ENCODE measurements at places on chromosomes 1 and 21.

DNA sequence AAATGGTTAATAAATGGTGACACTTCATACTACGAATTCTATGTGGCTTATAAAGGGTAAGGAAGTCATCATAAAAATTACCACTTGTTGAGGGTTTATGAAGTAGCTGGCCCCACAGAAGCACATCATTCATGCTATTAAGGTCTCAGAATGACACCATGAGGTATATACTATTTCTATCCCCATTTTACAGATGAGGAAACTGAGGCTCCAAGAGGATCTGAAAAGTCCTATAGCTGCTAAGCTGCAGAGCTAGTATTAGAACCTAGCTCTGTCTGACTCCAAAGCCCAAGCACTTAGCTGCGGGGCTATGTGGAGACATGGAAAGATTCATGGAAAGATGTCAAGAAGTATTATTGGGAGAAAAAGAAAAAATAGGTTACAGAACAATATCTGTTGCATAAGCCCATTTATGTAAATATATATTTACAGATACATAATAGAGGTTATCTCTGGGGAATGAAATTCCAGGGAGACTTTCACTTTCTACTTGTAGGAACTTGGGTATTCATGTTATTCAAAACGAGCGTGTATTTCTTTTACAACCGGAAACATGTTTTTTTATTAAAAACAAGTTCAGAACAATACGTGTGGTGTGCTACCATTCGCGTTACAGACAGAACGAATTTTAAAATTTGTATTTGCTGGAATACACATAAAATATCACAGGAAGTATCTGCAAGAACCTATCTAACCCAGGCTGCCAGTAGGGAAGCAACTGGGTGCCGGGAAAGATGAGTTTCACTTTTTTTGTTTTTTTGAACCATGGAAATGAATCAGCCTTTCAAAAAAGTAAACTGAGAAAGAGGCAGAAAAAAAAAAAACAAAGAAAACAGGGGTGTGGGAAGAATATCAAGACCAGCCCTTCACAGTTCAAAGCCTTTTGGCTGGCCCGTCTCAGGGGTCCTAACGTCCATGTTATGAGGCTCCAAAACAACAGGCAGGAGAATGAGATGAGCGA lies 13.4 kb downstream of the SPOCD1 start:
- no peak for DNase-seq

- DNase-seq: no peak
These were observed 31.7 kb downstream of the ECE1 start for GRCh38 chr1:21258331-21259134.

DNA sequence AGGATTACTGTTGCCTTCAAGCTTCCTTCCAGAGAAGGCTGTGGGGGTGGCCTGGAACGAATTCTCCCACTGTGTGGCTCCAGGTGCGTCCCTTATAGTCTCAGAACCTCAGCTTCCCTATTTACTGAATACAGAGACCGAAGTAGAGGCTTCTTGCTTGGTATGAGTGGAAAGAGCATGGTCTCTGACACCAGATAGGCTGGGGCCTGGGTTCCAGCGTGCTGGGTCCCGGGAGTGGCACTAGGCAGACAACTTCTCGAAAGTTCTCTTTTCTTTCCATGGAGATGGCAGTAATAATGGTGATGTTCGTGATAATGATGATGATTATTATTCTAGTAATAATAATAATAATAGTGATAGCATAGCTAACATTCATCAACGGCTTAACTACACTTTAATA lies 161.7 kb downstream of the PTPRU start:
- DNase-seq: no peak

GRCh38 chr1:56531624-56532349 lies 47.6 kb downstream of the PLPP3 start:
- no peak for DNase-seq

- no peak for DNase-seq
These were observed 144.6 kb downstream of the SLC30A10 start for GRCh38 chr1:219783605-219784235.

DNA sequence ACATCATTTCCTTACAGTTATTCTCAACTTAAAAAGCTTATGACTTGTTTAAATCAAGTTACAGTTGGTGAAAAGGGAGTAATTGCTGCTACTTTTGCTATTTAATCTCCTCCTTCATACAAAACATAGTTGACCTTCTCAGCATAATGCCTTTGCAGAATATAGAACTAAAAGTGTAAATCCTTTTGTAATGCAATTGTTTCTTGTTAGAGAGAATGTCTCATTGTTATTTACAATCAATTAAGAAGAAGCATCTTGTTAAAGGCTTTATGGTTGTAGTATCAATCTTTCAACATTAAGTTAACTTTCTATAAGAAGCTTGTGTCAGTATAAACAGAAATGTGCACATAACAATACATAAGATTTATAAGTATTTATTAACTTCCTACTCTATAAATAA lies 360.7 kb downstream of the BRINP3 start:
- no peak for DNase-seq

- DNase-seq: no peak
These were observed 48.9 kb downstream of the PRKCZ start for GRCh38 chr1:2098839-2099785.

GRCh38 chr1:5393603-5394002 lies 598.6 kb downstream of the NPHP4 start:
- DNase-seq: no peak

- no peak for DNase-seq
These were observed 295.8 kb downstream of the MATN1 start for GRCh38 chr1:30427545-30427944.

DNA sequence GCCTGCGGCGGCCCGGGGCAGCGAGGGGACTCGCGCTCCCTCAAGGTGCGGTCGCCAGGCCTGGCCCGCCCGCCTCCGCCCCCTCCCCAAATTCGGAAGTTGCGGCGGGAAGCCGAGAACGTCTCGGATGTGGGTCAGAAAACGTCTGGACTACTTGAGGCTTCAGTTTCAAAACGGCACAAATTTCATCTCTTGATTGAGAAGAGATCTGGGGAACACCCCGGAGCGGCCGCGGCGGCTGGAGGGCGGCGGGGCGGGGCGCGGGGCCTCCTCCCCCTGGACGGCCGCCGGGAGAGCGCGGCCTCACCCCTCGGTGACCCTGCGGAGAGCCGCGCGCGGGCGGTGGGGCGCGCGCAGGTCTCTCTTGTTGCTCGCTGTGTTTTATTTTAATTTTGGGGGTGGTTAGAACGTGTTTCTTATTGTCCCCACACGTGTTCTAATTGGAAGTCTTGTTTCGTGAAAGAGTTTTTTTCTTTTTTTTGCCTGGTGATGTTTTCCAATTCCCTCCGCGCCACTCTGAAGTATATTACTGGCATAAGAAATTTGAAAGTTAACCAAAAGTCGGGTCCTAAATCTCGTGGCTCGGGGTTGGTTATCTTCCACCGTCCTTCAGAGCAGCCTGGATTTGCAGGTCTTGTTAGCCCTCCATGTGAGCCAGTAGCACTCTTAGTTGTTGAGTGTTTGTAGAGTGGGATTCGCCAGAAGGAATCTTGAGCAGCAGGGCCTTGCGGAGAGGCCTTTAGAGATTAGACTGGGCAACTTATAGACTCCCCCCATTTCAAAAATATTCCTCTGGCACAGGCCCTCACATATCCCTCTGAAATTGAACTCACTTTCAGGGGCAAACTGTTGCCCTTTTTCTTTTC lies 749 bp downstream of the PCBP3 start:
- no peak for DNase-seq

- no peak for DNase-seq
These were observed 61.6 kb upstream of the RUNX3 start for GRCh38 chr1:24991697-24992096.

GRCh38 chr1:206447422-206447765 lies 22.9 kb upstream of the IKBKE start:
- no peak for DNase-seq

GRCh38 chr1:196678510-196678884 lies 26.7 kb downstream of the CFH start:
- DNase-seq: peak; percentile 80

GRCh38 chr1:23793861-23794731 lies 3.2 kb downstream of the LYPLA2 start:
- DNase-seq: no peak

DNA sequence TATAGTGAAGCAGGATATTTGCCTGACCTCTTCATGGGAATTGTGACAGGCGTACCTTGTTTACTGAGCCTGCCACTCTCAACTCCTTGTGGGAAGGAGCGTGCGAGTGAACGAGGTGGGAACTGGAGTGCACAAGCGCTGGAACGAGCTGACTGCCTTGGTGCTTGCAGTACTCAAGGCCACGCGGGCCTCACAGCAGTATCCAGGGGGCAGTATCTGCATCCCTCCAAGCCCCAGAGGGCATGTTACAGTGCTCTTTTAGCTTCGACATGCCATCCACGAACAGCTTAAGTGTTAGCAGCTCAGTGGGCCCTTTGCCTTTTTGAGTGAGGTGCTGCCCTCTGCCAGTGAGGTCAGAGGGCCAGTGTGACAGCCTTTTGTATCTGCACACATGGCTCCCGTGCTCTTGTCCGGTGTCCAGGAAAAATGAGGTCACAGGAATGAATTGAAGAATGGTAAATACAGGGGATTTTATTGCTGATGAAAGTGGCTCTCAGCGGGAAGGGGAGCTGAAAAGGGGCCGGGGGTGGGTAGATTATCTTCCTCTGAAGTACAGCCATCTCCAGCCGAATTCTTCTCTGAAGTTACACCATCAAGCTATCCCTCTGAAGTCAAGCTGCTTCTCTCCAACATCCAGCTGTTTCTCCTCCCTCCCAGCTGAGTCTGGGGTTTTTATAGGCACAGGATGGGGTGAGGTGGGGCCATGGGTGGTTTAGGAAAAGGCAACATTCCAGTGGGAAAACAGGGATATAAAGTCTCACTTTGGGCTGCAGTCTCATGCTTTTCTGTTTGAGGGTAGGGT lies 69.3 kb downstream of the EPB41 start:
- DNase-seq: no peak

DNA sequence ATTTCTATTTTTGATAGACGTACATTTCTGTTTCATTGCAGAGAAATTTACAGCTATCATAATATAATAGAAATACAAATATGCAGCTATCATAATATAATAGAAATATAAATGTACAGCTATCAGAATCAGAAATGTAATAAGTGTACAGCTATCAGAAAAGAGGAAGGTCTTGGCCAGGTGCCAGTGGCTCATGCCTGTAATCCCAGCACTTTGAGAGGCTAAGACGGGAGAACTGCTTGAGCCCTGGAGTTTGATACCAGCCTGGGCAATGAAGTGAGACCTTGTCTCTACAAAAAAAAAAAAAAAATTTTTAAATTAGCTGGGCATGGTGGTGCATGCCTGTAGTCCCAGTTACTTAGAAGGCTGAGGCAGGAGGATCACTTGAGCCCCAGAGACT lies 37.9 kb downstream of the PIGM start:
- no peak for DNase-seq

DNA sequence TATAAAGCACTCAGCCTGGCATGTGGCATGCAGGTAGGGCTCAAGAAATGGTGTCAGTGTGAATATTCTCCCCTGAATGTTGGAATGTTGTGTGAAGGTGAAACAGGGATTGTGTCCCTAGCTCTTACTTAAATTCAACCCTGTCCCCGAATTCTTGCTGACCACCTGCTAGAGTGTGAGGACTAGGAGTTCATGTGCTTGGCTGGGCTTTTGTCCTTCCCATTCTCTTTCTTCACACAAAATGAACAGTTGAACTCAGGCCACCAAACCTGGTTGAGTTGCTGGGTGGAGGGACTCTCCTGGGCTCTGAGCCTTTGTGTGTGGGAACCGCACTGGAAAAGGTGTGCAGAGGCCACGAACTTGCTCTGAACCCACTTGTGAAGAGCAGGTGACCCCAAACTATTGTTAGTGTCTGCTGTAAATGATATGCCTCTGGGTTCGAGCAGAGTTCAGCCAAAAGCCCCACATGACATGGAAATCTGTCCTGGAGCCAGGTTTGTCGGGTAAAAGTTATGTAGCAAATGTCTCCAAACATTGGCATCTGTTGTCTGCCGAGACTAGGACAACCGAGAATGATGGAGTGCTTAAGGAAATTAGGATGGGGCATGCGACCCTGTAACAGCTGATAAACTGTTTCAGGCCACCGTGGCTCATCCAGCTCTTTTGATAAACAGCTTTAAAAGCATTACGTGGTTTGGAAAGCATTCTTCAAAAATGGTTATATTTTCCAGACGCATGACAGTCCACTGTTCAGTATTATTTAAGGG lies 144.2 kb downstream of the DHRS3 start:
- DNase-seq: no peak

DNA sequence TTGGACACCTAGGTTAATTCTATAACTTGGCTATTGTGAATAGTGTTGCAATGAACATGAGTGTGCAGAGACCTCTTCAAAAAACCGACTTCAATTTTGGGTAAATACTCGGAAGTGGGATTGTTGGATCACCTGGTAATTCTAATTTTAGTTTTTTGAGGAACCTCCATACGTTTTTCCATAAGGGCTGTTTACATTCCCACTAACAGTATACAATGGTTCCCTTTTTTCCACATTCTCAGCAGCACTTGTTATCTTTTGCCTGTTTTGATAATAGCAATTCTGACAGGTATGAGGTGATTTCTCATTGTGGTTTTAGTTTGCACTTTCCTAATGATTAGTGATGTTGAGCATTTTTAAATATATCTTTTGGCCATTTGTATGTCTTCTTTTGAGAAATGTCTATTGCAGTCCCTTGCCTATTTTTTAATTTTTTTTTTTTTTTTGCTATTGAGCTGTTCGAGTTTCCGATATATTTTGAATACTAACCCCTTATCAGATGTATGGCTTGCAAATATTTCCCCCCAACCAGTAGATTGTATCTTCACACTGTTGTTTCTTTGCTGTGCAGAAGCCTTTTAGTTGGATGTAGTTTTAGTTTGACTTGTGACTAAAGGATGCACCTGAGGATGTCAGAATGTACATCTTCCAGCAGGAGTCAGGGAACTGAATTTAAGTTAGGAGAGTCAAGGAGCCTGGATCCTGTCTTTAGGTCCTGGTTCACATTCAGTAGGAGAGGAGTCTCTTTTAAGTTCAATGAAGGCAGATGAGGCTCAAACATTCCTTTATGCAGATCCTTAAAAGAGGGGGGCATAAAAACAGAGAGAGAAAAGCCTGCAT lies 120.0 kb downstream of the S1PR1 start:
- DNase-seq: no peak

- no peak for DNase-seq
These were observed 292.1 kb upstream of the FMN2 start for GRCh38 chr1:239799617-239800016.

GRCh38 chr1:50279622-50280330 lies 143.5 kb downstream of the DMRTA2 start:
- no peak for DNase-seq

DNA sequence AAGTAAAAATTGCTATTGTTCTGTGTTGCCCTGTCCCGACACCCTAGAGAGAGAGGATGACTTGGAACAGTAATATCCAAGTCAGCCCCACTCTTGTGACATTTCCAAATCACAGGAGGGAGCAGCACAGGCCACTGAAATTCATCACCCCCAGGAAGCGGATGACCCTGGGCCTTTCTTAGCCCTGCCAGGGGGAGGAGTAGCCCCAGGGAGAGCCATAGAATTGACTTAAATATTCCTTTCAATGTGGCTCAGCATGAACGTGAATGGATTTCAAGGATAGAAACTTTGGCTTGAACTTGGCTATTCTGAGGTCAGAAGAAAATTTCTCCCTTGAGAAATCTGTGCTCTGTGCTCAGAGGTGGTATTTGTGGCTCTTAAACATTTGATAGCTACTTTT lies 80.6 kb downstream of the CENPF start:
- DNase-seq: no peak

GRCh38 chr1:196309386-196309785 lies 298.9 kb downstream of the KCNT2 start:
- peak; percentile 42 for DNase-seq
